ENCODE measurements at places on chromosomes 11 and 22. TPM values are rescaled to one million over a fixed set of nuclear protein-coding genes. Genes with fewer than 3 reads are reported as not detected.

- H3K4me3 ChIP-seq, result no peak overlapping the region
- peak; percentile 62 for DNase-seq
- H3K36me3 ChIP-seq, result no peaks in the 10 kb centered on the region
- H3K27ac ChIP-seq, result no peak overlapping the region
- no peaks in the 10 kb centered on the region for H3K27me3 ChIP-seq
These were observed 11.8 kb downstream of the MICAL3 start for GRCh38 chr22:18012531-18012930.

- no peak overlapping the region for H3K27ac ChIP-seq
- no peaks in the 10 kb centered on the region for H3K27me3 ChIP-seq
- H3K4me1 ChIP-seq, result no peaks in the 10 kb centered on the region
- DNase-seq, result no peak
These were observed 11.4 kb upstream of the DGCR8 start for GRCh38 chr22:20068640-20069039.

GRCh38 chr11:119085437-119085847 is 761 bp downstream of the HMBS start:
- peaks cover 18% of the 10 kb centered on the region for H3K36me3 ChIP-seq
- no peaks in the 10 kb centered on the region for H3K27me3 ChIP-seq
- DNase-seq, result no peak
- peak overlapping the region; percentile 80 for H3K27ac ChIP-seq
- peaks cover 5% of the 10 kb centered on the region for H3K4me1 ChIP-seq

FGF4 gene
- total RNA-seq, result not detected
